ENCODE measurements at places on chromosomes 6 and 20.
A peak's percentile ranks its signal among the peaks of the same experiment; 100 is the strongest.

- DNase-seq: no peak
Measured at GRCh38 chr6:97805596-97805995, 522.6 kb upstream of the MMS22L start.

- no peak for DNase-seq
Measured at GRCh38 chr20:1654996-1655395, 2.6 kb downstream of the SIRPG start.

DNA sequence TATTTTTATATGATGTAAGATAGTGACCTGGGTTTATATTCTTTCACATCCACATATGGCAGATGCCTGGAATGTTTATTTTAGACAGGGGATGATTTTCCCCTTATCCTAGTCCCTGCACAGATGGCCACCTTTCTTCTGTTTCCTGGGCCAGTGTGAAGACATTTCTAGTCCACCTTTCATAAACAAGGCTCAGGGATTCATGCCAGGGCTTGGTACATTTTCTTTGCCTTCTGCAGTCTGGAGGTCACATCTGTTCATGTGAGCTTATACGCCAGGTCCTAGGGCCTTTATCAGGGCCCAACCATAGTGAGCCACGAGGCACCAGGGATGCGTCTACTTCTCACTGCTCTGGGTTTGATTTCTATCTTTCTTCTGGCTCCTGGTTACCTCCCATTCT lies 38.0 kb upstream of the ERVFRD-1 start:
- DNase-seq: no peak

- peak; percentile 26 for DNase-seq
Measured at GRCh38 chr6:136326038-136326553, 36.5 kb upstream of the BCLAF1 start.

GRCh38 chr20:19809505-19809904 lies 51.4 kb downstream of the RIN2 start:
- DNase-seq: no peak

- DNase-seq: no peak
Measured at GRCh38 chr20:49871391-49871948, 43.9 kb downstream of the SPATA2 start.

- no peak for DNase-seq
Measured at GRCh38 chr20:17684077-17684888, 2.2 kb upstream of the RRBP1 start.

DNA sequence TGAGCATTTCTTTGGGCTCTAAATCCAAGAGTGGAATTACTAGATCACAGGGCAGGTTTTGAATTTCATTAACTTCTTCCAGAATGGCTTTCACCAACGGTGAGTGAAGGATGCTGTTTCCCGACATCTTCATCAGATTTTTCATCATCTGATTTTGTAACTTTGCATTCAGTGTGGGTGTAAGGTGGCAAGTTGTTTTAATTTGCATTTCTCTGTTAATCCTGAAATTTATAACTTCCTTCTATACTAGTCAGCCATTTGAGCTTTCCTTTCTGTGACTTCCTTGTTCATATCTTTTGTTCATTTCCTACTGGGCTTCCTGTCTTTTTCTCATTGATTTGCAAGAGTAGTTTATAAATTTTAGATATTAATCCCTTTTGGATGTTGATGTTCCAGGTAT lies 18.7 kb upstream of the HCK start:
- no peak for DNase-seq

DNA sequence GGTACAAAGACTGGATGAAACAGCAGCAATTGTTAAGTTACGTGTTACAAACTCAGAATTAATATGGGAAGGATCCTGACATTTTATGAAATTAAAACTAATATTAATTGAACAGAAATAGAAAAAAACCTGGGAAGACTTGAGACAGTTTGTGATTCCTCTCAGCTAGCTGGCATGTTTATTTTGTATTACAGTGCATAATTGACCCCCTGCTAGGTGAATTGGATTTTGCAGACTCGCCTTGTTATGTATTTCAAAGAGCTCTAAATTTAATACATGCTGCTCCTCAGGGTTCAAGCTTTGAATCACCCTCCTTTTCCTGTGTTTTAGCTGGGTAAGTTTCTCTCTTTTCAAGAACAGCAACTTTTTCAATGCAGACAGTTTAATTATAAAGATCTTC lies 339.4 kb downstream of the PLCB1 start:
- peak; percentile 87 for DNase-seq

DNA sequence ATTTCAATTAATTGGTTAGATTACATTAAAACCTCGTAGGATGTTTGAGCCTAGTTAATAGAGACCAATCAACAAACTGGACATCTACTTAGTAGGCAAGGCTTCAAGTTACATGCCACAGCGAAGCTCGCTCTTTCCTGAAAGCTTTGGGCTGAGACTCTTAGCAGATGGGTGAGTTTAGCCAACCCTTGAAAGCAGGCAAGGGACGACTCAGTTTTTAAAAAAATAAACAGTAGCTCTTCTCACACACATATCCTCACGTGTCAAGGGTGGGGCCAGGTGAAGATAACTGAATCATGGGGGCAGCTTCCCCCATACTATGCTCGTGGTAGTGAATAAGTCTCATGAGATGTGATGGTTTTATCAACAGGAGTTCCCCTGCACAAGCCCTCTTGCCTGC lies 775 bp downstream of the MTFR2 start:
- DNase-seq: no peak

DNA sequence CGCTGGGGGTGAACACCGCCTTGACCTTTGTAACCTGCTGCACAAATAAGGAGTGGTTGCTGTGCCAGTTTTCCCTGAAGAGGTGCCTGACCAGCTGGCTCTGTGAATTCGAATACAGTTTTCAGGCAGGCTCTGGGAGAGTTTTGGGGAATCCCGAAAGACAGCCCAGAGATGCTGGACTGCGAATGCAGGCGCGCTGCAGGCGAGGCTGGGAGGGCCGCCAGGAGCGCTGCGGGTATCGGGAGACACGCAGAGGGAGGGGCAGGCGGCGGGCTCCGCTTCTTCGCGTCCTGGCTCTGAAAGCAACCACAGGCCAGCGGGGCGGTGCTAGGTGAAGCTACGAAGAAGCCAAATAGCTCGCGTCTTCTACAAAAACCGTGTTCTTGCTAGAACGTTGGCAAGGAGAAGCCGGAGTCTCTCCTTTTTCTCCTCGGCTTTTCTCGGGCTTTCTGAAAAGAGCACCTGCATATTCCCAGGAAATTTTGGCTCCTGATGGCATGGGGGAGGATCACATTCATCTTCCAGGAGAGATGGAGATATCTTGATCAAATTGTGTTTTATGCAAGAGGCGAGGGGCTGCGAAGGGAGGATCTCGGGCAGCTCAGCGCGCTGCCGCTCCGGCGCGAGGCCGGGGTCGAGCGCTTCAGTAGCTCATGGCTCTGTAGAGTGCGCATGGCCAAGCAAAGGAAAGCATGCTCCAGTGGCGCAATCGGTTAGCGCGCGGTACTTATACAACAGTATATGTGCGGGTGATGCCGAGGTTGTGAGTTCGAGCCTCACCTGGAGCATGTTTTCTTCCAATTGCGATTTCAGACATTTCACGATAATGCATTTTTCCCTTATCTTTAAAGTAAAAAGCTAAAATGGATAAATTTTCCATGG lies 158.1 kb upstream of the ZNF184 start:
- DNase-seq: no peak
